HuH-7.5 (cell line): ENCODE measurements at places on chromosomes 1 and 21.

GRCh38 chr21:45069085-45069484, 5.3 kb upstream of the ADARB1 start:
- DNase-seq, result no peak

DNA sequence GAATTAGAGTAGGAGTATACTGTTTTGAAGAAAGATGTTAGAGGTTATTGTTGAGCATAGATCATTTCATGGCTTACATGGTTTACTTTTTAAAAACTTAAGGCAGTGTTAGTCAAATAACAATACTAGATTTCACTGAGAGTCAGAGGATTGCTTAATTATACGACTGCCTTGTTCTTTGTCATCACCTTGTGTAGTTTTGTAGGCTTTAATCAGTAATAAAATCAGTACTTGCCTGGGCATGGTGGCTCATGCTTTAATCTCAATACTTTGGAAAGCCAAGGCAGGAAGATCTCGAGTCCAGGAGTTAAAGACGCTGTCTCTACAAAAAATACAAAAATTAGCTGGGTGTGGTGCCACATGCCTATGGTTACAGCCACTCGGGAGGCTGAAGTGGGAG, 41.3 kb upstream of the GPR52 start:
- no peak for DNase-seq

GRCh38 chr1:211737115-211738035, 62.0 kb upstream of the NEK2 start:
- no peak for DNase-seq

GRCh38 chr1:21935393-21935804, 1.7 kb downstream of the HSPG2 start:
- no peak for DNase-seq

- DNase-seq, result no peak
Observed at GRCh38 chr1:9909234-9910046, 629 bp downstream of the CTNNBIP1 start.

- no peak for DNase-seq
Observed at GRCh38 chr21:45306832-45307571, 19.3 kb upstream of the POFUT2 start.

GRCh38 chr1:230301822-230302221, 124.3 kb downstream of the PGBD5 start:
- DNase-seq, result no peak

DNA sequence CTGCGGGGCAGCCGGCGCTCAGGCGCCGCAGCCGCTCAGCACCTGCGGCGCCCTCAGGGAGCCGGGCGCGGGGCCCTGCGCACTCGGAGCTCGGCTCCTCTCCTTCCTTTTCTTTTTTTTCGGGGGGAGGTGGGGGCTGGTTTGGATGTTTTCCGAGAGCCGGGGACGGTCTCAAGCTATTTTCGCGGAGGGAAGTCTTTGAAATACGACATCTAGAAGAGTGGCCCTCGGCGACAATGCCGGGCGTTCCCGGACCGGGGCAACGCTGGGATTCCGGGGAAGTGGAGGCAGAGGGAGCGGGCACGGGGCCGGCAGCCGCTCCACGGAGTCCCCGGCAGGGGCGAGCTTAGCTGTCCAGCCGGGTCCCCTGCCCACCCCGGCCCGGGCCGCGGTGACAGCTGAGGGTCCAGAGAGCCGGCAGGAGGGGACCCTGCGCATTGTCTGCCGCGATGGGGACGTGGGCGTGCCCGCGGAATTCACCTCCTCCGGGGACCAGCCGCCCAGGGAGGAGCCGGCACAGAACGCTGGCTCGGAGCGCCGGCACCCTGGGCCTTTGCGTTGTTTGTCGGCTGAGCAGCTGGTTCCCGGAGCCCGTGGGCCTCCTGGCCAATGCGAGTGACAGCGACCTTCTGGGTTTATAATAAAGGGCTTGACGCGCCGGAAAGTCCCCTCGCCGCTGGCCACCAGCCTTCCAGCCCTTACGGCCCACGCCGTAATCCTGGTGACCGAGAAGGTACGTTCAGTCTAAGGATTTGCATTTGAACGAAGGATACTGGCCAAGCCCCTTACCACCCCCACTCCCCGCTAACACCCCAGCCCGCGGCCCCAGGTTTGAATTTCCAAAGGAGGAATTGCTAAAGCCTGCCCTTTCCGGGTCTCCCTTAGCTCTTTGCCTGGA, 582 bp downstream of the SLC37A1 start:
- peak; percentile 50 for DNase-seq

- no peak for DNase-seq
Observed at GRCh38 chr1:93694039-93694438, 12.4 kb upstream of the BCAR3 start.

- DNase-seq, result no peak
Observed at GRCh38 chr1:10539411-10540043, 64.8 kb downstream of the PEX14 start.

GRCh38 chr21:32281531-32281930, 2.7 kb upstream of the MIS18A start:
- DNase-seq, result no peak

DNA sequence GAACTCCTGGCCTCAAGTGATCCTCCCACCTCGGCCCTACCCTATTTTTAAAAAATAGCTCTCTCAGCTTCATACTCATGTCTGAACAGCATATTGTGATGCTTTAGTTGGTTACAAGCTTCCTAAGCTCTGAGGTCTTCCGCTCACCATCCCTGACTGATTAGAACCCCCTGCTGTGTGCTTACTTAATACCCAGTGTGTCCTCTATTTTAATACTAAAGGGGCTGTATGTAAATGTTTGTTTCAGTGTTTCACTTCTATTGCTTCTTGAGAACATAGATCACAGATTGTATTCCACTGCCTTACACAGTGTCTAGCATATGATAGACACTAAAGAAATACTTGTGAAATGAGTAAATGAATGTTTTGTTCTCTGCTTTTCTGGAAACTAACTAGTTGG, 29.8 kb downstream of the ZYG11B start:
- DNase-seq, result no peak

DNA sequence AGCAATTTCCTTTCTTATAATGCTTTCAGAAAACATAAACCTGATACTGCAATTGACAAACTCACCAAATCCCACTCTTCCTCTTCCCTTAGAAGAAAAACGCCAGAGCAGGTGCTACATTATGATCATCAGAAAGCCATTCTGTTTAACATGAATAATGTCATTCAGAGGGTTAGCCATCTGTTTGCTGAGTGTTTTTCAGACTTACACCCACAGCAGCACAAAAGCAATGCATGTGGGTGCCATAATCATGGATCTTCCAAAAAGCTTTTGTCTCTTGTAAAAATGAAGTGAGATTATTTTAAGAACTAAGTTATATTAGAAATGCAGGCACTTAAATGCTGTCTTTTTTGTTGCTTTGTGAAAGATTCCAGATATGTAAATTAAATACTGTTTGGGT, 204.6 kb upstream of the TMPRSS15 start:
- no peak for DNase-seq

GRCh38 chr1:61531716-61532115, 193.2 kb downstream of the TM2D1 start:
- no peak for DNase-seq

GRCh38 chr1:165189011-165189410, 167.5 kb downstream of the LMX1A start:
- no peak for DNase-seq

DNA sequence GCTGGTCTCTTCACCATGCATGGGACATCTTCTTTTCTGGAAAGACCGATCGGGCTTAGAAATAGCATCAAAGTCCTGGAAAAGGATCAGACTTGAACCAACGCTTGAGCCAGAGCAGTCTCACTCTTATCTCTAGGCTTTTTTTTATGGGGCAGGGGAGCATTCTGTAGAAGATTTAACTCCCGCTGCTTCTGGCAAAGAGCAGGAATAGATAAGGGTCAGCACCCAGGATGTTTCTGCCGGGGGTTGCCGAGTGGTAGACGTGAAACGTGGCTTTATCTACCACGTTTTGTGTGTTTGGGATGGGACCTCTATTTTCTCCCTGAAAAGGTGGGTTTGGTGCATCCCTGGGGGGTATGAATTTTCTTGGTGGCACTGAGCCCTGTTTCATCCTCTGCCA, 18.8 kb downstream of the SPSB1 start:
- no peak for DNase-seq

GRCh38 chr1:179807291-179807690, 64.2 kb downstream of the FAM163A start:
- DNase-seq, result no peak

DNA sequence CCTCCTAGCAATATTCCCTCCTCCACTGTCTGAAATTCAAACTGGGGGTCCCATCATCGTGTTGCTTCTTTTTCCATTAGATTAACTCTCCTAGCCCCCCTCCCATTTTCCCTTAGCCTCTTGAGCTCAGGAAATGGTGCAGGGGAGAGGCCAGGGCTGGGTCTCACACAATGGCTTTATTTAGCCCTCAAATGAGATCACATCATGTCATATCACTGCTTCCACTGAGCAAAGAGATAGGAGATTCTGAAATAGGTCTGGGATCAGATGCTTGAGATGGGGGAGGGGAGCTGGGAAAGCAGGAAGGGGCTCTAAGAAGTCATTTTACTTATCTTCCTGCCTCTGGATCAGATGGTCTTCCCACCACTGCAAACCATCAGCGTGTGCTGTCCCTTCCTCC, 17.8 kb upstream of the ARHGEF2 start:
- DNase-seq, result no peak

DNA sequence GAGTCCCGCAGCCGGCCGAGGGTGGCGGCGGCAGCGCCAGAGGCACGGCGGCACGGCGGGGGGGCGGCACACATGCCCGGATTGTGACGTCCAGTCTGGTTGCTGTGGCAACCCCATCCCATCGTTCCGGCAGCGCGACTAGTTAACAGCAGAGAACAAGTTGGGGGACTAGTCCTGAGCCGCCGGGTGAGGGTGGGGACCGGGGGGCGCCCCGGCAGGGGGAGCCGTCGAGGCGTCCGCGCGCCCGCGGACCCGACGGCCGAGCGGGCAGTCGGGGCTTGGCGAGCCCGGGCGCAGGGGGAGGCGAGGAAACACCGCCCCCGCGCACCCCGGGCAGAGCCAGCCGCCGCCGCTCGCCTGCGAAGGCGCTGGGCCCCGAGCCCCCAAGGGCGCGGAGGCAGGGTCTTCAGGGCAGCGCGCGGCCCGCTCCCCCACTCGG, at the start of gene CHD5:
Gene CHD5 (minus strand): TSS at position 54 of the 439 bp plus-strand sequence. CDS start 298 bp downstream, outside the sequence.
- peak; percentile 22 for DNase-seq

DNA sequence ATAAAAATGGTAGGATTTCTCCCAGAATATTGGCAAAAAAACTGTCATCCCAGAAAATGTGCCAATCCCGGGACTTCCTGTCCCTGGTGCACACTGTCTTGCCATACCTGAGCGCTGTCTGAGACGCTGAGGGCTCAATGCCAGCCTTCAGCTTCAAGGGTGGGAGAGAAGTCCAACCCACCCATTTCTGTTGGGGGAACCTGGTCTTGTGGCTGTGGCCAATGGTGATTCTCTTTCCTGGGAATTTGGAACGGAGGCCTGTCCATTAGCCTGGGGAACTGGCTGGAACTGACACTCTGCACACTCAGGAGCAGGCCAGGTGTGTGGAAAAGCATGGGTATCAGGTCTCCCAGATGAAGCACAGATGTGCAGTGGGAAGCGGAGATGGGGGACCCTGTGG, 6.7 kb downstream of the MTHFR start:
- no peak for DNase-seq

DNA sequence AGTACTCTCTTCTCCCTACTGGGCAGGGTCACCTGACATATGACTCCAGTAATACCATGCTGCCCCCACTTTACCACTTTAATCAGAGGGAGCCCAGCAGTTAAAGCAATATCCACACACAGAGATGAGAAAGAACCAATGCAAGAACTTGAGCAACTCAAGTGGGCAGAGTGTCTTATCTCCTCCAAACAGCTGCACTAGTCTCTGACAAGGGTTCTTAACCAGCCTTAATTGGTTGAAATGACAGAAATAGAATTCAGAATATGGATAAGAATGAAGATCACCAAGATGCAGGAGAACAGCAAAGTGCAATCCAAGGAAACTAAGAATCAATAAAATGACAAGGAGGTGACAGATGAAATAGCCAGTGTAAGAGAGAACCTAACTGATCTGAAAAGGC, 91.0 kb downstream of the KCNT2 start:
- no peak for DNase-seq

- no peak for DNase-seq
Observed at GRCh38 chr1:190940951-190941350, 463.3 kb upstream of the BRINP3 start.

GRCh38 chr1:39650431-39650830, 11.0 kb upstream of the HEYL start:
- no peak for DNase-seq

GRCh38 chr21:36403713-36404112, 18.5 kb downstream of the CHAF1B start:
- DNase-seq, result no peak

- DNase-seq, result no peak
Observed at GRCh38 chr1:174990382-174990999, 9.3 kb upstream of the CACYBP start.

- DNase-seq, result no peak
Observed at GRCh38 chr21:32427958-32428623, 15.6 kb downstream of the EVA1C start.

DNA sequence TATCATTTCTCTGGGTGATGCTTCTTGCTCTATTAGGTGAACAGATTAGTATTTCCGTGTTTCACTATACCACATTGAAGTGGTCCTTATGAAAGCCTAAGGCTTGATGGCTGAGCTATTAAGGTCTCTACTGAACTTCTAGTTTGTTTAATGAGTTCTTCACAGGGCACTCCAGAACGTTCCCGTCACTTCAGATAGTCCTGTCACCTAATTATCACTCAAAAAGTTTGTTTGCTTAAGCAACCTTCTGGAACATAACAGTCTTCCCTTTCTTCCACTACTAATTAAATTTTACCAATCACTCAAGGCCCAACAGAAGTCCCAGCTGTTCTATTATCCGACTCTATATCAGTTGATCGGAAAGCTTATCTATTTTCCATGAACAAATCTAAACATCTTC, 104.6 kb upstream of the ZC3H11B start:
- DNase-seq, result no peak

DNA sequence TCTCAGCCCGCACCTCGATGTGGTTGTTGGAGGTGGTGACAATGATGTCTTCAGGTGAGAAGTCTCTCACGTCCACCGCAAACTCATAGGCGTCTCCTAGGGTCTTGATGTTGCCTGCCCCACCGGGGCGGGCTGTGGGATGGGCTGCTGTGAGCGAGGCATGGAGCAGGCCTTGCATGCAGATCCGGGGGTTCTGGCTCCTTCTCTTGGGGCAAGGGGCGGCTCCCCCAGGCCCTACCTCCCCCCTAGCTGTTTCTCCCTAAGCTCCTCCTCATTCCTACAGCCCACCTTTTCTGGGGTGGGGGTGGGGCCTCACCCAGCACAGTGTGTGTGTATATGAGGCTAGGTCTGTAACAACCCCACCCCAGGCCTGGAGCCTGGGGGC, 775 bp downstream of the HSPB7 start:
- DNase-seq, result no peak

GRCh38 chr1:168498159-168498631, 45.6 kb downstream of the XCL2 start:
- no peak for DNase-seq

GRCh38 chr1:4880626-4881025, 226.2 kb downstream of the AJAP1 start:
- no peak for DNase-seq

- DNase-seq, result no peak
Observed at GRCh38 chr1:166925810-166926478, 49.4 kb downstream of the ILDR2 start.
